Aorta (tissue), 5 donors: ENCODE measurements at places on chromosomes 5 and 9. TPM values are rescaled to one million over a fixed set of nuclear protein-coding genes. Genes with fewer than 3 reads are reported as not detected.
A peak's percentile ranks its signal among the peaks of the same experiment; 100 is the strongest.

DNA sequence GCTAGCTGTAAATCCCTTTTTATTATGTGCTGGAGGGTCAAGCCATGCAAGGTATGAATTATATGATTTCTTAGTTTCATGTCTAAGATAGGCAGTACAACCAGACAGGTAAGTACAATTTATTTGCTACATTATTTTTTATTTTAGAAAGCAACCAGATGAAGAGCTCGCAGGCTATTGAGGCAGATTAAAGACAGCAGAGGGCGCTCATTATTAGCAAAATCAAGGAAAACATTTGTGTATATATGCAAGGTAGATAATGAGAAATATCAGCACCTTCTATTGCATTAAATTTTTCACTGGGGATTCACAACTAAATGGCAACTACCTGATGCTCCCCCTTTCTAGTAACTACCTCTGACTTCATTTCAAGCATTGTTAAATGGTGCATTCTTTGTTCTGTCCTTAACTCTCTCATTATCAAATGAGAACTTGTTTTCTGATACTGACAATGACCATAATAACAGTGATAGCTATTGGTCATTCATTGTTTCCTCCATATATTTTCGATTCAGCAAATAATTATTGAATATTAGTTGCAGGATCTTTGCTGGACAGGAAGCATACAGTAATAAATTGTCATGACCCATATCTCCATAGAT is 8.6 kb downstream of the SCGB3A2 start:
- H3K27me3 ChIP-seq: no peaks in the 10 kb centered on the region
- peaks cover 2% of the 10 kb centered on the region for H3K4me1 ChIP-seq
- DNase-seq: no peak

DNA sequence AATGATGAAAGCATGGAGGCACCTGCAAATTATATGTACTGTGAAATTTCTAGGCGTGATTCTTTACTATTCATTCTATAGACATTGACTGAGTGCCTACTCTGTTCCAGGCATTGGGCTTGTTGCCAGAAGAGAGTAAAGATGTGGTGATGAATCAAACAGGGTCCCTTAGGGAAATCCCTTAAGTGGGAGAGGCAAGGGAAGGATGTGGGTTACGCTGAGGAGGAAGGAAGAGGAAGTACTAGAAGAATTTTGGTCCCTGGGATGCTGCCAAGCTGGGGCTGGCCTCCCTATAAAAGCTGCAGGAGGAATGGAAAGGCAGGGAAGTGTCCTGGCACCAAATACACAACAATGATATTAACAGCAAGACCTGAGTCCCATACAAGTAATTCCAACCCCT is 76.7 kb upstream of the SPOCK1 start:
- no peaks in the 10 kb centered on the region for H3K36me3 ChIP-seq
- H3K4me1 ChIP-seq: no peaks in the 10 kb centered on the region

Gene IRX4
- total RNA-seq: not detected

DNA sequence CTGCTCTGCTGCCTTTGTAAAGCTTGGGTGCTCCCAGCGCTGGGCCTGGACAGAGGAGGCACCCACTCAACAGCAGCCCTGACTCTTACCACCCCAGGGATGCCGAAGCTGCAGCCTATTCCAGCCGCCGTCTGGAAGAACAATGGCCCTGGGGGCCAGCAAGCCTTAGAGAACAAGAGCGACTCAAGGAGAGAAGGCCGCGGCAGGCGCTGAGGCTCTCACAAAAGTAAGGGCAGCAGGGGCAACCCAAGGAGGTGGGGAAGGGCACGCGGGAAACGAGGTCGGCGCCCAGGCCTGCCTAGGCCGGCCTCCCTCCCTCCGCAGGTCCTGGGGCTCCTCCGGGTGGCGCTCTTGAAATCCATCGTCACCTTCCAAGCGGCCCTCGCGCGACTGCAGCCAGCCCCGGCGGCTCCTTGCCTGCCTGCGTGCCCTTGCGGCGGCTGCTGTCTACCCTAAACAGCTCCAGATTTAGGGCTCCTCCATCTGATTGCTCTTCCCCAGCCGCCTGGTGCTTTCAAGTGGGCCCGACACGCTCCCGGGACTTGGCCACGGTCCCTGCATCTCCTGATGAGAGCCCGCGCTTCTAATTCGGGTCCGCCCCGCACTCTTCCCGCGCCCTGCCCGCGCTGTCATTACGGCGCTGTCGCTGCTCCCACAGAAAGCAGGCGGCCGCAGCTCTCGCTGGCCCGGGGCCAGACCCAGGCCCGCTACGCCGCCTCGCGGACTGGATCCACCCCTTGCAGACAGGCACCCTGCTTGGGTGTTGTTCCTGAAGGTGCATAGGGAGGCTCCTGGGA is 213.3 kb downstream of the SEMA6A start:
- H3K4me1 ChIP-seq: no peaks in the 10 kb centered on the region
- DNase-seq: peak; percentile 43
- H3K4me3 ChIP-seq: no peak overlapping the region
- no peaks in the 10 kb centered on the region for H3K27me3 ChIP-seq

GRCh38 chr9:123523001-123523400 is 167.0 kb downstream of the CRB2 start:
- no peak for DNase-seq
- no peak overlapping the region for H3K4me3 ChIP-seq
- H3K27me3 ChIP-seq: no peaks in the 10 kb centered on the region
- peaks cover 2% of the 10 kb centered on the region for H3K36me3 ChIP-seq

DNA sequence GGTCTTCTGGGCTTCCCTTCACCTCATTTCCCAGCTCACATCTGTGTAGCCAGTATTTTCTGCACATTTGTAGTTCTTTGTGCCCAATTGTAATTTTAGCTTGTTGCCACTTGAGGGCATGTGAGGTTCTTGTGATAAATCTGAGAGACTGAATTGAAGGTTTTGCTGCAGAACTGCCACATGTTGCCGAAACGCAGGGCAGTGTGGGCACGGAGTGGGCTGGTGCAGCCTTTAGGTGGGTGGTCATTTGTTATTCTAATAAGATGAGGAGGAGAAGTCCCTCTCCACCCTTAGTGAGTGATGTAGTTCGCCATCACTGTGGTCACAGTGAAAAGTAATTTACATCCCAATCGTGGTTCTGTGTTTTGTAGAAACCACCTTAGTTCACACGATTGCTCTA is 21.2 kb downstream of the OTULIN start:
- H3K27ac ChIP-seq: no peak overlapping the region
- H3K4me3 ChIP-seq: no peak overlapping the region
- H3K4me1 ChIP-seq: peaks cover 1% of the 10 kb centered on the region
- peaks cover 9% of the 10 kb centered on the region for H3K36me3 ChIP-seq
- no peaks in the 10 kb centered on the region for H3K27me3 ChIP-seq
- no peak for DNase-seq
